ENCODE measurements at places on chromosomes 16 and 17. TPM values are rescaled to one million over a fixed set of nuclear protein-coding genes. Genes with fewer than 3 reads are reported as not detected.
A peak's percentile ranks its signal among the peaks of the same experiment; 100 is the strongest.

DNA sequence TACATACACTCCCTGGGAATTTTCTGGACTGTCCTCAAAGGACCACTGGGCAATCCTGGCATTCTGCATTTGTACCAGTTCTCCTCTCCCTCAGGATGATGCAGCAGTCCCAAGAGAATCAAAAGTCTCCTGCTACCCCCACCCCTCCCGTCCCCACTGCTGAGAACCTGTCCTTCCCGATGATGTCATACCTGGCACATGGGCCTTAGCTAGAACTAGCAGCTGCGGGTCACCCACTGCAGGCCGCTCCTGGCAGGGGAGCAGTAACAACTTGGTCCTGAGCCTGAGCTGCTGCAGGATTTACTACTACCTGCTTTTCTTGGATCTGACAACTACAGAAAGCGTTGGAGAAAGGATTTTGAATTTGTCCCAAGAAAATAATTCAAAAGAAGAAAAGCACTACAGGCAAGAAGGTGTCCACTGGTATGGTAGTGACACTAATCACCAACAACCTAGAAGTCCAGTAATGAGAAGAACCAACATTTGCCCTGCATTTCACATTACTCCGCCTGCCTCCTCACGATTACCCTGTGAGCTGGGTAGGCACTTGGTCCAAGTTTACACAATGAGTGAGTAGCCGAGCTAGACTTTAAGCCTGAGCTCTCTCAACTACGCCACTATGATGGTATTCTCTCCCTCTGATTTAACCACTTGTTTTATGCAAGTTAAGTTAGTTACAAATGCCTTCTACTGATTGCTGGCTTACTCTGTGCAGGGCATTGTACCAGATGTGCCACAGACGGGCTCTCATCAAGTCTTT is 55.3 kb upstream of the ETV4 start:
- no peak for DNase-seq

DYNLL2 gene
- total RNA-seq: 9.8 TPM

- DNase-seq: no peak
These were observed 102.4 kb upstream of the METRNL start for GRCh38 chr17:82976982-82977488.

- peak; percentile 83 for DNase-seq
These were observed 29.3 kb downstream of the TLE7 start for GRCh38 chr16:71412270-71413160.

KRT20 gene
- not detected for total RNA-seq

- DNase-seq: no peak
These were observed 20.9 kb downstream of the FCSK start for GRCh38 chr16:70475054-70475871.

DNA sequence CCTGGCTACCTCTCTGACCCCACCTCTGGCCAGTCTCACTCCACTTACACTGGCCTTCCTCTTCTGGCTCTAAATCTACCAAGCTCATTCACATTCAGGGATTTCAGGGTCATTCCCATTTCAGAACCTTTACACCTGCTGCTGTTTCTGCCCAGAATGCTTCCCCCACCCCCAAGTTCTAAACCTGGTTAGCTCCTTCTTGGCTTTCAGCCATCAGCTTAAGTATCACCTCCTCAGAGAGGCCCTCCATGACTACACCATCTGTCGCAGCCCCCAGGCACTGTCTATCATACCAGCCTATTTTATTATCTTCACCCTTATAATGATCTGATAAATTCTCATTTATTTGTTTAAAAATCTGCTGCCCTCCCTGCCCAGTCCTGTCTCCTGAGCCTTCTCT is 23.3 kb upstream of the NGFR start:
- no peak for DNase-seq

GRCh38 chr17:72604518-72604917 is 483.7 kb downstream of the SOX9 start:
- no peak for DNase-seq

MYOCD gene
- not detected for total RNA-seq

All from SK-MEL-5 (cell line).